ENCODE measurements at places on chromosomes 11 and 22.

DNA sequence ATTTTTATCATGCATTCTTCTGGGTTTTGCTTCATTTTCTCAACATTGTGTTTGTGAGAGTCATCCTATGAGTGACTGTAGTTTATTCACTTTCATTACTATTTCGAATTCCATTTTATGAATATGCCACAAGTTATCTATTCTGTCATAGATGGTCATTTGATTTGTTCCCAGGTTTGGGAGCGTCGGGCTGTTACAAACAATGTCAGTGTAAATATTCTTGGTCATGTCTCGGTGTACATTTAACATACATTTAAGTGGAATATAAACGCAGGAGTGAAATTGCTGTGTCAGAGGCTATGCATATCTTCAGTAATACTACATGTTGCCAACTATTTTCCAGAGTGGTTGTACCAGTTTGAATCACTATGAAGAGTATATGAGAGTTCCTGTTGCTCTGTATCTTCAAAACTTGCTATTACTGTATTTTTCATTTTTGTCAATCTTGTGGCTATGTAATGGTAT, 2.4 kb downstream of the TRIM44 start:
- no peak for DNase-seq

GRCh38 chr22:46815132-46815531, 52.7 kb downstream of the TBC1D22A start:
- no peak for DNase-seq

DNA sequence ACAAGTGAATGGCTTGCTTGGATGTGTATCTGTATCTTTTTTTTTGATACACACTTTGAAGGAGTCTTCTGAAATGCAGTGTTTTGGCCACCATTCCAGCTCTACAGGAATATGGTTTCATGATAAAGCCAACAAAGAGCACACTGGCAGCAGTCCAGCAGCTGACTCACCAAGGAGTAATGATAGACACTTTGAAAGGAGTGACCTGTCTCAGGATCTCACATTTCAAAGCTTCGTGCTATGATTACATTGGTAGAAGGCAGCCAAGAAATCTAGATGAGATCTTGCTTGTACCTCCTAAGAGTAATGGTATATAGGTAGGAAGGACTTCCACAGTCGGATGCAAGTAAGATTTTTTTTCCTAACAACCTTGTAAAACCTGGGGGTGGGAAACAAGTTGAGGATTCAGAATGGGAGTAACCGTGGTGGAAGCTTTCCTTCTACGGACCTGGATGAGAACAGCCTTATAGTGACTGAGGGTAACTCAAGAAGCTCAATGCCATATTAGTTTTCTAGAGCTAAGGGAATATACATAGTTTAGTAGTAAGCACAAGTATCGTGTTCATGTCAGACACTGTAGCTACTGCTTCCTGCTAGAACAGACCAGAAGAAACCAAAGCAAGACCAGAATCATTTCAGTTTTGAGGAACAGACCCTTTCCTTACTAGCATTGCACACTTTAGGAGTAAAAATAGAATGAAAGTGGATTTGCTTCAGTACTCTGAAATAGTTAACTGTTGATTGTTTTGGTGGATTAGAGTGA, 25.0 kb downstream of the MTMR3 start:
- peak; percentile 45 for DNase-seq

GRCh38 chr11:60912851-60913528, 968 bp upstream of the TMEM109 start:
- DNase-seq: no peak

DNA sequence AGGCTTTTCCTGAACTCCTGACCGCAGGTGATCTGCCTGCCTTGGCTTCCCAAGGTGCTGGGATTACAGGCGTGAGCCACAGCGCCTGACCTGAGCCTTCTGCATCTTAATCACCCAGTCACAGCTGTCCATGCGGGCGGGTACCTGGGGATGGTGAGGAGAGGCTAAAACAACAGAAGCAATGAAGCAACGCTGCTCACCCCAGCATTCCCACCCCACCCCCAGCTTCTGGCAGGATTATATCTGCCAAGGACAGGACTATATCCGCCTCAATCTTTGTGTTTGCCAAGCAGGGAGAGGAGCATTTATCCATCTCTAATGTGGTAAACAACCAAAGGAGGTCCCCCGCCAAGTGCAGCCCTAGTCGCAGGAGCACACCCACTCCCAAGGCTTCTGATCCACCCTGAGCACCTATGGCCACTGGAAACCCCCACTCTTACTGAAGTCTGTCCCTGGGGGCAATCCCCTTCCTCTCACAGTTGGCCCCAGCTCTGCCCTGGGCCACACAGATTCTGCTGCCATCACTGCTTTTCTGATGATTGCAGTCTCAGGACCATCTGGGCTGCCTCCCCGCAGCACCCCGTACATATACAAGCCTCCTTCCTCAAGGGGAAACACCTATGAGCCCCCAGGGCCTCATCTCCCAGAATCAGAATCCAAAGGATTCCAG, 8.8 kb upstream of the LGALS2 start:
- no peak for DNase-seq

GRCh38 chr11:10955616-10956015, 97.8 kb upstream of the ZBED5 start:
- no peak for DNase-seq

GRCh38 chr11:124876818-124877630, 11.8 kb downstream of the ROBO3 start:
- no peak for DNase-seq

DNA sequence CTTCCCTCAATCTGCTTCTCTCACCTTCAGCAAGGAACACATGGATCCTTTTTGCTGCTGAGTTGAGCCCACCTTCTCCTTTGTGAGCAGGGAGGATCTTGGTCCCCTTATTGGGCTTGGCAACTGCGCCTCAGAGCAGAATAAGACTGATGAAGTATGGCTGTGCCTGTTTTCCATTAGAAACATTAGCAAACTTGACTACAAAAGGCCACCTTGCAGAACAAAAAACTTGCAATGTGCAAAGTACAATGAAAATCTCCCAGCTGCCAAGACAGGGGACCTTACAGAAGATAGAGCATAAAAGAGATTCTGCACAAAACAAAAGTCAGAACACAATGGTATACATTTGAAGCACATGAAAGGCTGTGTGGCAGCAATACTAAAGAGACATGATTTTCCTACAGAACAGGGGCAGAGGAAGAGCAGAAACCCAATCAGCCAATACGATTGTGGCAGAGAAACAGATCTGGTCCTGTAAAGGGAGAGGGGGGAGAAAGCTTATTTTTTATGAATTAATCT, 173.5 kb upstream of the SNX19 start:
- no peak for DNase-seq

DNA sequence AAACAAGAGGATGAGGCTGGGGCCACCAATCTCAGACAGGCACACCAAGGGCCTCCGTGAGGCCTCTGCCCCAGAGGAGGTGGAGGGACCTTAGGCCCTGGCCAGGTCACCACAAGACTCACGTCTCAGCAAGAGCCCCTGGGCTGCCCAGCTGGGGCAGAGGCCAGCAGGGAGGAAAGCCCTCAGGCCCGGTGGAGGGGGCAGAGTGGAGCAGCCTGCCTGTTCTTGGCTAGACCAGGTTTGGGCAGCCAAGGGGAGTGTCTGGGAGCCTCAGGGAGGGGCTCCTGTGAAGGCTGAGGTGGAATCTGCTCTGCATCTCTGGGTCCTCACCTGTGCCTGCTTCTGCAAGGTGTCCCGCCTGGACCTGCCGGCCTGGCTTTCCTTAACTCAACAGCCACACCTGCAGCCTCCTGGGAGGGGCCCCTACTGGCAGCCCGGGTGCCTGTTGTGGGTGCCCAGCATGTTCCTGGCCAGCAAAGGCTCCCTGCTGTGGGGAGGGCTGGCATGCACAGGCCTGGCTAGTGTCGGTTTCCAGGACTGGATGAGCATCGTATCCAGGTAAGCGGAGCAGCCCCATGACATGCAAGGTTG, 11.9 kb downstream of the TTLL12 start:
- no peak for DNase-seq

DNA sequence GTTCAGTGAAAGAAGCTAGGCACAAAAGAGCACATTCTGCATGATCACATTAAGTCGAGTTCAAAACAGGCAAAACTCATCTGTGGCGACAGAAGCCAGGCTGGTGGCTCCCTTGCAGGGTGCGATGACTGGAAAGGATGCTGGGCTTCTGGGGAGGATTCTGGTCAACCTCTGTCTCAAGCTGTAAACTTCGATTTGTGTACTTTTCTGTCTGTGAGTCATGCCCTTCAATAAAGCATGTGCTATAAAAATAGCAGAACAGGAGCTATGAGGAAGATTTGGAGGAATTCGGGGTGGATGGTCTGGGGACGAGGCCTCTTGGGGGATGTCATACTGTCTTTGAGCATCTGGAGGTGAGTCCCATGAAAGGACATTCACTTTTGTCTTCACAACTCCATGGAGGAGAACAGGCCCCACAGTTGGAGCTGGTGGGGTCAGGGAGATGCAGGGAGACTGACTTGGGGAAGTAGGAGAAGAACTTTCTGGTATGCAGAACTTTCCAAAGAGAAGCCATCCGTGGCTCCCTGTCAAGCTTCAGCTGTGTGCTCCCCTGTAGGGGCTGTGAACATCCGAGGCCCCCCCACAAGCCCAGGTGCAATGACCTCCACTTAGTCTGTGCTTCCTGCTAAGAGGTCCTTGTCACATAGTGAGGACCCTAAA, 77.8 kb upstream of the LINC01488 start:
- DNase-seq: no peak

GRCh38 chr11:43975629-43976028, 33.2 kb downstream of the C11orf96 start:
- no peak for DNase-seq

GRCh38 chr11:64000026-64000739, 13.9 kb downstream of the OTUB1 start:
- peak; percentile 84 for DNase-seq

Measured in right hindlimb (tissue), 1 donor.